Ascending aorta (tissue), 2 donors: ENCODE measurements at places on chromosomes 2 and 18.

- H3K4me1 ChIP-seq, result no peaks in the 10 kb centered on the region
- no peak for DNase-seq
- H3K4me3 ChIP-seq, result no peak overlapping the region
- no peak overlapping the region for H3K27ac ChIP-seq
- no peaks in the 10 kb centered on the region for H3K36me3 ChIP-seq
Measured at GRCh38 chr2:193332941-193333340, 1138.2 kb upstream of the TMEFF2 start.

GRCh38 chr2:205409411-205409810, 272.9 kb upstream of the NRP2 start:
- no peaks in the 10 kb centered on the region for H3K36me3 ChIP-seq
- no peaks in the 10 kb centered on the region for H3K27me3 ChIP-seq
- H3K4me3 ChIP-seq, result no peak overlapping the region
- no peaks in the 10 kb centered on the region for H3K4me1 ChIP-seq

DNA sequence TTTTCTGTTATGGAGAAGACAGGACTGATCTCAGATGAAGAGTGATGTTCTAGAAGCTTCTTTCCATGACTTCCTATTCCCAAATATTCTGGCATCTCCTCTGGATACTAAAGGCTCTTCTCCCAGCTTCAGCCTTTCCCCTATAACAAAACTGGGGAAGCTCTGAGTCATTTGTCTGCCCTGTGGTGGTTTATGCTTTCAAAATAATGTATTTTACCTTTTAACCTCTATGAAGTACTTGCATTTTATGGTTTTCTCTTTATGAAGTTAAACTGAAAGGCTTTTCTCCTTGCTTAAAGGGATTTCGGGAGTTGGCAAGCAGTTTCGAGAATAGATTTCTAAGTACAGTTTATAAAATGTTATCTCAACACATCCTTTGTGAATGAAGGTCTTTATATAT, 104.4 kb downstream of the TANC1 start:
- H3K27me3 ChIP-seq, result no peaks in the 10 kb centered on the region
- no peaks in the 10 kb centered on the region for H3K4me1 ChIP-seq
- no peaks in the 10 kb centered on the region for H3K36me3 ChIP-seq
- no peak overlapping the region for H3K27ac ChIP-seq
- no peak for DNase-seq

DNA sequence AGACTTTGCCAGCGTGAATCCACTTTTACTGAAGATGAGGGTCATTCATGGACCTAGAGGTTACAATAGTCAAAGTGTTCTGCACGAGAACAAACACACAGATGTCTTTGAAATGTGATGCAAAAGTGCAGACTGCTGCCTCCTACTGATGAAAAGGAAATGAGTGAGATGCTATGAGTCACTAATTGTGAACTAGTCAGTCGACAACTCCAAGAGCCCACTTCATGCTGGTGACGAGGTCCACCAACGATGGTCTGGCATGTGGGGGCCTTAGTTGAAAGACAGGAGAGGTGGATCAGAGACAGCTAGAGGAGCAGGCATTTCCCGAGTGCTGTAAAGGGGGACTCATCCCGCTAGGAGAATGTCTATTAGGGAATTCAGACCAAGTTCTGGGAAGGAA, 17.1 kb upstream of the ZNF236 start:
- no peak for DNase-seq
- no peak overlapping the region for H3K27ac ChIP-seq
- H3K27me3 ChIP-seq, result no peaks in the 10 kb centered on the region

GRCh38 chr2:42192652-42193566, 23.8 kb downstream of the EML4 start:
- DNase-seq, result no peak
- no peaks in the 10 kb centered on the region for H3K4me1 ChIP-seq
- H3K27me3 ChIP-seq, result no peaks in the 10 kb centered on the region
- H3K4me3 ChIP-seq, result no peak overlapping the region
- no peaks in the 10 kb centered on the region for H3K36me3 ChIP-seq

GRCh38 chr2:78056976-78057375, 534.8 kb upstream of the LRRTM4 start:
- H3K4me3 ChIP-seq, result no peak overlapping the region
- H3K4me1 ChIP-seq, result no peaks in the 10 kb centered on the region
- H3K27me3 ChIP-seq, result no peaks in the 10 kb centered on the region
- H3K27ac ChIP-seq, result no peak overlapping the region
- no peak for DNase-seq
